ENCODE measurements at places on chromosomes 12 and 14. TPM values are rescaled to one million over a fixed set of nuclear protein-coding genes. Genes with fewer than 3 reads are reported as not detected.
A peak's percentile ranks its signal among the peaks of the same experiment; 100 is the strongest.

GRCh38 chr12:104516821-104517220, 60.1 kb downstream of the CHST11 start:
- peaks cover 26% of the 10 kb centered on the region for H3K36me3 ChIP-seq
- H3K4me3 ChIP-seq: no peak overlapping the region
- peaks cover 56% of the 10 kb centered on the region for H3K4me1 ChIP-seq

DNA sequence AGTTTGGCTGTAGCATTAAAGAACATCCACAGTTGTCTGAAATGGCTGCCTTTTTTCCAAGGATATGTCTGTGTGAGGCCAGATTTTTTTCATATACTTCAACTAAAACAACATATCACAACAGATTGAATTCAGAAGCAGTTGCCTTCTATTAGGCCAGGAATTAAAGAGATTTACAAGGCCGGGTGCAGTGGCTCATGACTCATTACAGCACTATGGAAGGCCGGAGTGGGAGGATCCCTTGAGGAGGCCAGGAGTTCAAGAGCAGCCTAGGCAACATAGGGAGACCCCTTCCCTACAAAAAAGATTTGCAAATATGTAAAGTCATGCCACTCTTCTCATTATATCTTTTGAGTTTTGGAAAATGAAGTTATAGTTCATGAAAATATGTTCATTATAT, 108.6 kb downstream of the KTN1 start:
- H3K4me1 ChIP-seq: peaks cover 3% of the 10 kb centered on the region
- no peaks in the 10 kb centered on the region for H3K27me3 ChIP-seq
- no peak overlapping the region for H3K27ac ChIP-seq

- no peaks in the 10 kb centered on the region for H3K36me3 ChIP-seq
- H3K4me3 ChIP-seq: no peak overlapping the region
- peaks cover 19% of the 10 kb centered on the region for H3K27me3 ChIP-seq
Observed at GRCh38 chr12:15289192-15289591, 33.1 kb upstream of the PTPRO start.

DNA sequence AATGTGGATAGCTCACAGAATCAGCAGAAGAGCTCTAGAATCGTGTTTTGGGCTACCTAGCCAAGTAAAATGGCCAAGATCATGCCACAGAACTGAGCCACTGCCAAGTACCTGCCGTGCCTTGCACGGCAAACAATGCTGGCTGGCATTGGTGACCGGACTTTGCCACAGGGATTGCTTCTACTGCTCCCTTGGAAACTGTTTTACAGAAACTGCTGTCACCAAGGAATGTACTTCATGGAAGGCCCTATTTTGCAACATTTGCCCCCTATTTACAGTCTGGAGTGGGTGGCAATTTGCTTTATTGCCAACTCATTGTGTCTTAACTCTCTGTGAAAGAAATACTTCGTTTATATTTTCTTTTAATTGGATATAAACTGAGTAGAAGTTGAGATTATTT, 49.0 kb downstream of the BORCS5 start:
- no peaks in the 10 kb centered on the region for H3K27me3 ChIP-seq
- no peak overlapping the region for H3K4me3 ChIP-seq
- H3K27ac ChIP-seq: no peak overlapping the region
- H3K36me3 ChIP-seq: peaks cover 36% of the 10 kb centered on the region

DNA sequence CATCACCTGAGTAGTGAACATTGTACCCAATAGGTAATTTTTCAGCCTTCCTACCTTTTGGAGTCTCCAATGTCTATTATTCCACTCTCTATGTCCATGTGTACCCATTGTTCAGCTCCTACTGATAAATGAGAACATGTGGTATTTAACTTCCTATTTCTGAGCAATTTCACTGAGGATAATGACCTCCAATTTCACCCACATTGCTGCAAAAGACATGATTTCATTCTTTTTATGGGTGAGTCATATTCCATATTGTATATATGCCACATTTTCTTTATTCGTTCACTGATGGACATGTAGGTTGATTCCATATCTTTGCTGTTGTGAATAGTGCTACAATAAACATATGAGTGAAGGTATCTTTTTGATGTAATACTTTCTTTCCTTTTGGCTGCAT, 16.4 kb upstream of the BTG1 start:
- H3K27ac ChIP-seq: no peak overlapping the region
- H3K36me3 ChIP-seq: peaks cover 8% of the 10 kb centered on the region
- peaks cover 29% of the 10 kb centered on the region for H3K4me1 ChIP-seq
- no peaks in the 10 kb centered on the region for H3K27me3 ChIP-seq

- no peak overlapping the region for H3K4me3 ChIP-seq
- no peak for DNase-seq
- no peaks in the 10 kb centered on the region for H3K36me3 ChIP-seq
- no peak overlapping the region for H3K27ac ChIP-seq
- H3K4me1 ChIP-seq: peaks cover 9% of the 10 kb centered on the region
Observed at GRCh38 chr12:90024262-90024661, 315.6 kb upstream of the ATP2B1 start.

DNA sequence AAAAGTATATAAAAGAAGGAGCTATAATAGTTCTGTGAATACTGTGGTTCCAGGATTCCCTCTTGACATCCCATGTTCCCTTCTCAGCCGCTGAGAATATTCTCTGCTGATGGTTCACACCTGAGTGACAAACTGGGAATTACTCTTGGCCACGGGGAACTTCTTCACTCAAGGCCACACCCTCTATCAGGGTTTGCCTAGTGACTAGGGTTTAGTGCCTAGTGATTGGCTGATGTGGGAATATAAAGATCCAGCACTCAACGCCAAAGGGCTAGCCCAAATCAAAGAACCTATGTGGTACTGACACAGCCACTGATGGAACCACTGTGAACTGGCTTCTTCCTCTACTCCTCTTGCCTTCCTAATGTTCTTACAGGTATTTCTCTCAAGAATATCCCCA, 248.4 kb downstream of the ASCL1 start:
- H3K4me1 ChIP-seq: no peaks in the 10 kb centered on the region
- no peak for DNase-seq
- H3K36me3 ChIP-seq: no peaks in the 10 kb centered on the region

- H3K36me3 ChIP-seq: no peaks in the 10 kb centered on the region
- peaks cover 17% of the 10 kb centered on the region for H3K4me1 ChIP-seq
- no peak for DNase-seq
- H3K27me3 ChIP-seq: peaks cover 42% of the 10 kb centered on the region
Observed at GRCh38 chr14:54702014-54702491, 135.1 kb downstream of the SAMD4A start.

DNA sequence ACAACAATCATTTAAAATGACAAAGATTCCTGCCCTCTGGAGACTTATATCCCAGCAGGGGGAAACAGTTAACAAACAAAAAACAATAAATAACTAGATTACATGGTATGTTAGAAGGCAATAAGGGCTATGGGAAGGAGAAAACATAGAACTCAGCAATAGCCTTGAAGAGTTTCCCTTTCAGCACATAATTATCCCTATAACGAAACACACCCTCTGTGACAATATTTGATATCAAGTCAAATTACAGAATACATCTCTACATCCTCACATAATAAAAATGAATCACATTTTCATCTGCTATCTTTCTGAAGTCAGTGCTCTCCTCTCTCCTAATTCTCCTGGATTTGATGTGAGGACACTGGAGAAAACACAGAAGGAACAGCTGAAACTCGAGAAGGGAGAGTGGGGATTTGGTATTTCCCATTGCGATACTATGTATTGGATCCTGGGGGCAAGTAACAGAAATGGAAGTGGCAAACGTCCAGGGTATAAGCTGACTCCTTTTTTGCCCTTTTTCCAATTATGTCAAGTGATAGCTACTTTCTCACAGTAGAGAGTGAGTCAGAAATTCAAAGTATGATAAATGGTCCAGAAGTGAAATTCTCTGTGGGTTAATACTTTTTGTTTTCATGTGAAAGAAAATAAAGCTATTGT, 9.7 kb upstream of the PTGER2 start:
- H3K27me3 ChIP-seq: peaks cover 28% of the 10 kb centered on the region
- no peak overlapping the region for H3K4me3 ChIP-seq
- H3K36me3 ChIP-seq: peaks cover 43% of the 10 kb centered on the region
- H3K4me1 ChIP-seq: peaks cover 42% of the 10 kb centered on the region

- peaks cover 24% of the 10 kb centered on the region for H3K27me3 ChIP-seq
- peaks cover 3% of the 10 kb centered on the region for H3K4me1 ChIP-seq
- no peak overlapping the region for H3K27ac ChIP-seq
- no peak for DNase-seq
- H3K36me3 ChIP-seq: no peaks in the 10 kb centered on the region
Observed at GRCh38 chr14:100312877-100313400, 6.7 kb upstream of the SLC25A29 start.

GRCh38 chr12:47896633-47897032, 8.2 kb downstream of the VDR start:
- peaks cover 84% of the 10 kb centered on the region for H3K4me1 ChIP-seq
- peaks cover 29% of the 10 kb centered on the region for H3K36me3 ChIP-seq
- H3K27me3 ChIP-seq: no peaks in the 10 kb centered on the region
- peak overlapping the region; percentile 33 for H3K27ac ChIP-seq
- H3K4me3 ChIP-seq: no peak overlapping the region

GRCh38 chr12:100128512-100128908, 14.2 kb downstream of the BLTP3B start:
- H3K4me3 ChIP-seq: no peak overlapping the region
- peaks cover 4% of the 10 kb centered on the region for H3K36me3 ChIP-seq
- H3K4me1 ChIP-seq: peaks cover 25% of the 10 kb centered on the region
- no peaks in the 10 kb centered on the region for H3K27me3 ChIP-seq
- DNase-seq: no peak

- H3K36me3 ChIP-seq: no peaks in the 10 kb centered on the region
- no peak overlapping the region for H3K27ac ChIP-seq
- DNase-seq: no peak
- no peak overlapping the region for H3K4me3 ChIP-seq
Observed at GRCh38 chr14:87230726-87231125, 762.3 kb downstream of the GALC start.

DNA sequence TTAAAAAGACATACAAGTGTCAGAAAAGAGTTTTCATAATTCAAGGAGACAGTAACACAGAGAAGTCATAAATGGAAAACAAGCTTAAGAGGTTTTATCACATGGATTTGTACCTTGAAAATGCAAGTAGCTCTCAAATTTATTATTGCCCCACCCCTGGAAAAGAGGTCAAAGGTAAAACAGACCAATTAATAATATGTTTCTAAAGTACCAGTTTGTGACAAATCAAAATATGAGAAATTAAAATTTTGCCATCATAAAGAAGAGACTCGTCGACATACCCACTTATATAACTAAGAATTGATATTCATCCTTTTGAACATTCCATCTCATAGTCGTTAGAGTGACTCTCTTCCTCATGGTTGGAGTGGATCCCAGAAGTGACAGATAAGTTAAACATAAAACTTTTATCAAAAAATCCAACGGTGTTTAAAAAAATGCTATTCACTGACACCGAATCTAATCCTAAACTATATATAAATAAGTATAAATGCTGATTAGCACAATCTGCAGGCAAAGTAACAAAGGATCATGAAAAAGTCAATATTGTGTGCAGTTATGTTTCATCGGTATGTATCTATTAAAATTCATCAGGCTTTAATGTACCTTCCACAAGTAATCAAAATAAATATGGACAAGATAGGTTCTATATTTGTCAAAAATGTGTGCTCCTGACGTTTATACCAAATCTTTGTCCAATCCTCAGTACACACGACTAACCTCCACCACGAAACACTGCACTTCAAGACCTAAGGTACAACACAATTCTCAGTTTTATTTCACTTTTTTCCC, 2.3 kb downstream of the CORO1C start:
- peaks cover 47% of the 10 kb centered on the region for H3K4me1 ChIP-seq
- no peak overlapping the region for H3K4me3 ChIP-seq
- H3K36me3 ChIP-seq: no peaks in the 10 kb centered on the region
- H3K27ac ChIP-seq: no peak overlapping the region
- DNase-seq: no peak
- peaks cover 4% of the 10 kb centered on the region for H3K27me3 ChIP-seq

GRCh38 chr12:15546102-15546701, 223.9 kb downstream of the PTPRO start:
- H3K27ac ChIP-seq: peak overlapping the region; percentile 97
- no peaks in the 10 kb centered on the region for H3K27me3 ChIP-seq
- peaks cover 56% of the 10 kb centered on the region for H3K4me1 ChIP-seq
- H3K36me3 ChIP-seq: peaks cover 52% of the 10 kb centered on the region
- peak overlapping the region; percentile 40 for H3K4me3 ChIP-seq

- H3K36me3 ChIP-seq: no peaks in the 10 kb centered on the region
- no peaks in the 10 kb centered on the region for H3K27me3 ChIP-seq
- no peaks in the 10 kb centered on the region for H3K4me1 ChIP-seq
- DNase-seq: no peak
- H3K4me3 ChIP-seq: no peak overlapping the region
- no peak overlapping the region for H3K27ac ChIP-seq
Observed at GRCh38 chr14:83395321-83395720, 1861.7 kb upstream of the SEL1L start.

GRCh38 chr12:26010293-26010821, 51.9 kb downstream of the RASSF8 start:
- DNase-seq: no peak
- no peak overlapping the region for H3K4me3 ChIP-seq
- no peaks in the 10 kb centered on the region for H3K36me3 ChIP-seq
- peaks cover 2% of the 10 kb centered on the region for H3K4me1 ChIP-seq
- H3K27me3 ChIP-seq: no peaks in the 10 kb centered on the region

- no peak for DNase-seq
- H3K4me3 ChIP-seq: no peak within 1 kb of the TSS
- H3K4me1 ChIP-seq: no peaks in the 10 kb centered on the region
- H3K36me3 ChIP-seq: no peaks in the 10 kb centered on the region
- no peak within 1 kb of the TSS for H3K27ac ChIP-seq
Observed at GRCh38 chr12:52848661-52849255, at the start of gene KRT78. Gene KRT78, minus strand, starts transcription at chr12:52848994. Its CDS starts 64 bp downstream, at chr12:52848930.

GRCh38 chr14:52545584-52546317, 6.6 kb downstream of the TXNDC16 start:
- peaks cover 21% of the 10 kb centered on the region for H3K36me3 ChIP-seq
- DNase-seq: no peak
- no peaks in the 10 kb centered on the region for H3K27me3 ChIP-seq
- peaks cover 13% of the 10 kb centered on the region for H3K4me1 ChIP-seq
- no peak overlapping the region for H3K4me3 ChIP-seq
- no peak overlapping the region for H3K27ac ChIP-seq

GRCh38 chr12:40376533-40377267, 151.9 kb downstream of the LRRK2 start:
- H3K27ac ChIP-seq: no peak overlapping the region
- H3K4me1 ChIP-seq: no peaks in the 10 kb centered on the region
- no peaks in the 10 kb centered on the region for H3K36me3 ChIP-seq
- H3K4me3 ChIP-seq: no peak overlapping the region
- no peaks in the 10 kb centered on the region for H3K27me3 ChIP-seq

DNA sequence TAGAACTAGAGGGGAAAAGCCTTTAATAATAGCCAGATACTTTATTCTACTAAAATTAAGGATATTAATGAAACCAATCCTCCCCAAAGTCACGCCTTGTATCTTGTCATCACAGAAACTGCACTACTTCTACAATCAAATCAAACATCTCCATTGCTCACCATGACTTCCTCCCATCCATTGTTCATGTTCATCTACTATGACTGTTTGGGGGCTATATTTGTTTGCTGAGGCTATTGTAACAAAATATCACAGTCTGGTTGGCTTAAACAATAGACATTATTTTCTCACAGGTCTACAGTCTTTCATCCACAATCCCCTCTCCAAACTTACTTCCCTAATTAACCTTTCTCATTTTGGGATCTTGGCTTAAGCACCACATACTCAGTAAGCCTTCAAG, 193.6 kb upstream of the FSCB start:
- H3K36me3 ChIP-seq: no peaks in the 10 kb centered on the region
- no peak overlapping the region for H3K27ac ChIP-seq
- no peaks in the 10 kb centered on the region for H3K4me1 ChIP-seq
- H3K4me3 ChIP-seq: no peak overlapping the region
- H3K27me3 ChIP-seq: no peaks in the 10 kb centered on the region
- DNase-seq: no peak

Gene ESRRB
- 0.22 TPM for total RNA-seq

Gene LIN7A
- not detected for total RNA-seq

Gene PRKD1
- not detected for total RNA-seq

Gene CELA1
- not detected for total RNA-seq

Gene COCH
- 0.10 TPM for total RNA-seq

Gene IL23A
- total RNA-seq: 6.1 TPM

Gene KLHL28
- total RNA-seq: 16.8 TPM

Gene BCL2L2
- 1.7 TPM for total RNA-seq

Gene FITM1
- total RNA-seq: 1.9 TPM

Measured in activated CD4-positive, alpha-beta T cell treated with anti-CD3 and anti-CD28 coated beads, Interleukin-2, amount 10 ng/mL, durations not matched to agents 7 days and 5 days (primary cell).